Activated naive CD8-positive, alpha-beta T cell treated with anti-CD3 and anti-CD28 coated beads, Interleukin-2, amount 50 U/mL, for 16 hours (primary cell): ENCODE measurements at places on chromosomes 11 and 22.

GRCh38 chr11:30395751-30396150, 72.8 kb downstream of the ARL14EP start:
- DNase-seq: no peak

DNA sequence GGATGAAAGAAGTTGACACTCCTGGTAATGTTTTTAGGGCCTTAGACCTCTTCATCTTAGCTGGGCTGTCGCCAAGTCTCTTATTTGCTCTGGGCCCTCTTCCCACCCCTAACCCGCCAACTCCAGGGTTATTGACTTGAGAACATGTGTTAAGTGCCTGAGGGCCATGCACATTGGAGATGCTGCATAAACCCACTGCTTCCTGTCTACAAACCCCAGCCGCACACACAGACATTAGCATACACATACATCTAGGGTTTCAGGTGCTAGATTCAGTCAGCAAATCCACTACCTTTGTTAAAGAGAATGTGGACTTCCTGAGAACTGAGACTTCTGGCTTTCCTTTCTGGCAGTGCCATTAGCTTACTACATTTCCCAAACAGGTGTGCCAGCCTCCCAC, 817 bp downstream of the PANX3 start:
- DNase-seq: no peak

DNA sequence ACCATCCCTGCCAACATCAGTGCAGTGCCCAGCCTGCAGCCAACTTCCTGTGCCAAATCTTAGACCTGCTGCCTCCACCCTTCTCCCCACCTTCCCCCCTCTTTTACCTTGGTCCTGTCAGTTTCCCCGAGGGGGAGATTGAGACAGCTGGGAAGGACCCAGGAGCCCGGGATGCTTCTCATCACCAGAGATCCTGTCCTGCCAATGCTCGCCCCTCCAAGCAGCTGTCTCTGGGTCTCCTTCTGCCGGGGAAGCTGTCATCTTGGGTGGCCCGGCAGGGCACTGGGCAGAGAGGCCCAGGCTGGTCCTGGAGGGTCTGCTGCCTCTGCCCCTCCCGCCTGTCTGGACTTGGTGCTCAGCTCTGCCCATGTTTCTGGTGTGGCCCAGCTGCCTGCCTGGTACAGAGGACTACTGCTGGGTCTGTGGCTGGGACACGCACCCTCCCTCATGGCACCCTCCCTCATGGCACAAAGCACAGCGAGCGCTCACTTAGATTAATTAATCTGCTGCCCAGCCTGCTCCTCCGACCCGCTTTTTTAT, 60.4 kb upstream of the THY1 start:
- no peak for DNase-seq

GRCh38 chr11:128678024-128678423, 15.8 kb upstream of the FLI1 start:
- DNase-seq: no peak

DNA sequence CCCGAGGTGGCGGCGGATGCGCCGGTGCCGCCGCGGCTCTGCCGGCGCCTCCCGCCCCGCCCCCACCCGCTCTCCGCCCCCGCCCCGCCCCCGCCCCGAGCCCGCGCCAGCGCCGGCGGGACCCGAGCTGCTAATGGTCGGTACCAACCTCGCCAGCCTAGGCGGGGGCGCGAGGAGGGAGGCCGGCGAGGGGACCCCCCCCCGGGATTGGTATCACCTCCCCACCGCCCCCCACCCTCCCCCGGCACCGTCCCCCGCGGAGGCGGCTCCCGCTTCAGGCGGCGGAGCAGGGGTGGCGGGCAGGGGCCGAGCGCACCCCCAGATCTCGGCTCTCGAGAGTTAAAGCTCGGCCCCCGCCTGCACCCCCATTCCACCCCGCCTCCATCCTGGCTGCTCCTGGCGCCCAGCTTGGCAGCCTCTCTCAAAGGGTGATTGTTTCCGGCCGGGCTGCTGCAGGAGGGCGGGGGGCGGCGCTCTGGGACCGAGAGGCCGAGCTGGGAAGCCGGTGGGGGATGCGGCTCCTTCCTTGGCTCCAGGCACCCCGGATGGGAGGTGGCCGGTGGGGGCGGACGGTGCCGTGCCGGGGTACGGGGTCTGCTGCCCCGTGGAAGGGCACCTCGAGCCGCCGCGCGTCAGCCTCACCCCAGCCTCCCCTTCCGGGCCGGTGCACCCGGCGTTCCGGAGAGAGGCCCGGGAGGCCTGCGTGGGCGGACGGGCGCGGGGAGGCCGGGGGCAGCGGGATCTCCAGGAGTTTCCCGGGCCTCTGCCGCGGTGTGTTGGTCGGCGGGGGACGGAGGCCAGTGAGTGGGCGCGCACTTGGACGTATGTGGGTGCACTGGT, at the start of gene B3GAT1:
Gene B3GAT1 (minus strand): TSS at position 40 of the 840 bp plus-strand sequence. CDS start 24,583 bp downstream, outside the sequence.
- DNase-seq: no peak

- no peak for DNase-seq
Measured at GRCh38 chr11:102497061-102497460, 33.5 kb downstream of the MMP7 start.

DNA sequence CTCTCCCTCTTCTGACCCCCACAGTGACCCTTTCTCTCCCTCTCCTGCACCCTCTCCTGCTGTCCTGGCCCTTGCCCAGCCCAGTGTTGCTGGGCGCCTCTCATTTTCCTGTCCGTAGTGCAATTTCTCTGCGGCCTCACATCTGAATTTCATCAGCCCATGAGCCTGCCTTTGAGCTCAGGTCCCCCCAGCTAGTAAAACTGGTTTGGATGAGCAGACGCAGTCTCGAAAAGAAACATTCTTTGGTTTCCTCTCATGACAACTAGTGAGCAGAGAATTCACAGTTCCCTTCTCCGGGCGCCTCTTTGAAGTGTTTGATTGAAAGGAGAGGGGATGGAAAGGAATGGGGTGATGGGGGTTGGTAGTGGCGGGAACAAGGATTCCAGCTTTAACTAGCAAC, 126.0 kb upstream of the CADM1 start:
- no peak for DNase-seq

DNA sequence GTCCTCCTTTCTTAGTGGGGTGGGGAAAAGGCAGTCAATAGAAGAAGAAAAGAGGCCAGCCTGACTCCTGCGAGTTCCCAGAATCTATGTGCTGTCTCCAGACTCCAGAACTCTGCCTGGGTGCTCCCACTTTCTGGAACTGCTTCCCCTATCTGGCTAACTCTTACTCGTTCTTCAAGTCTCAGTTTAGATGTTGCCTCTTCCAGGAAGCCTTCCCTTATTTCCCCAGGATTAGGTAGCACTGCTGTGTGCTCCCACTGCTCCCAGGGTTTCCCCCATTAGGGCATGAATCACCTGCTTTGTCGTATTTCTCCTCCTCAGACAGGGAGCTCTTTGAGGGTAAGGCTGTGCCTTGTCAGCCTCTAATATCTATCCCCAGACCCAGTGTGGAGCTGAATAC, 17.5 kb upstream of the SYT7 start:
- DNase-seq: no peak
